NCI-H226 (cell line): ENCODE measurements at places on chromosomes 1 and 21.
A peak's percentile ranks its signal among the peaks of the same experiment; 100 is the strongest.

- DNase-seq, result no peak
Measured at GRCh38 chr1:198986442-198986841, 347.6 kb downstream of the PTPRC start.

DNA sequence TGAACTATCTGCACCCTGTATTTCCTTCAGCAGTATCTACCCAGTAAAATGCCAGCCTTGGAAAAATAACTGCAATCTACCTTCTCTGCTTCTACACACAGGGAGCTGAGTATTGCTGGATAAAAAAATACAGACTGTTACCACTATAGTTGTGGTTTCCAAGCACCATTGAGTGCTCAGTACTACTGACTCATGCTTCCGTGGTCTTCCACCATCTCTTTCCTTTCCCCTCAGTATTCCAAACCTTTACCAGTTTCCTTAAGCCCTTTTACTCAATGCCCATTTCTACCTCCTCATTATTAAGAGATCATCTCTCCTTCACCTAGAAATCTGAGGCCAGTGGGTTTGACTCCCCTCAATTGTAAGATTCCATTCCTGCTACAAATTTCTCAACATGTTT, 23.8 kb downstream of the GLMN start:
- DNase-seq, result peak; percentile 13

GRCh38 chr1:151972542-151973248, 21.0 kb downstream of the S100A10 start:
- peak; percentile 72 for DNase-seq

GRCh38 chr1:168617974-168618750, 41.8 kb downstream of the XCL1 start:
- DNase-seq, result no peak

DNA sequence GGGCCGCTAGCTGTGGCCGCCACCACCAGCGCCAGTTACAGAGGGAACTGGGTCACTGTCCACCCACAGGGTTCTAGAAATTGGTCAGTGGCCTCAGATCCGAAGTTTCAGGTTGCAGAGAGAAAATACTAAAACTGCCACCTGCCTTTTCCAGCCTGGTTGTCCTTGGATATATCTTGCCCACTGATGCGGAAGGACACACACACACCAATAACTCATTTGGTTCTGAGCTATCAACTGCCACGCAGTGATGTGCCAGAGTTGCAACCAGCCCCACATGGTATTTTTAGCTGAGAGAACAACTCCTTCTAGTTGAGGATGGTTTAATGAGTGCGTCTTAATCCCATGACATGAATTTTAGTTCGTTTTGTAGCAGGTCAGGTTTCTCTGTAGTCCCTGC, 68.1 kb downstream of the SH3BGR start:
- DNase-seq, result no peak

DNA sequence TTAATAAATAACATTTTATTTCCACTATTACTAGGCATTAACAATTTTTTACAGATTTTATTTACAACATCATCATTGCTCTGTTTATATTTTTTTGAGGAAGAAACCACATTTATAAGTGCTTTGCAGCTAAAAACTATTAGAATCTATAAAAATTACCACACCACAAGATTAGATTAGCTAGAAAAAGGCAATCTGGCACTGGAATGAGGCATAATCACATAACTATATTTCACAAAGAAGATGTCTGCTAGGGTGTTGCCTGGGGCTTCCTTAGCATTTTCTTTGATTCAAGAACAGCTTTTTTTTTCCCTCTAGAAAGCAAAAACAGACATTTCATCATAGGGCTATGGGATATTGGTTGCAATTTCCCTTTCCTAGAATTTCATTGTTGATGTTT, 2169.2 kb downstream of the MRPL39 start:
- no peak for DNase-seq

DNA sequence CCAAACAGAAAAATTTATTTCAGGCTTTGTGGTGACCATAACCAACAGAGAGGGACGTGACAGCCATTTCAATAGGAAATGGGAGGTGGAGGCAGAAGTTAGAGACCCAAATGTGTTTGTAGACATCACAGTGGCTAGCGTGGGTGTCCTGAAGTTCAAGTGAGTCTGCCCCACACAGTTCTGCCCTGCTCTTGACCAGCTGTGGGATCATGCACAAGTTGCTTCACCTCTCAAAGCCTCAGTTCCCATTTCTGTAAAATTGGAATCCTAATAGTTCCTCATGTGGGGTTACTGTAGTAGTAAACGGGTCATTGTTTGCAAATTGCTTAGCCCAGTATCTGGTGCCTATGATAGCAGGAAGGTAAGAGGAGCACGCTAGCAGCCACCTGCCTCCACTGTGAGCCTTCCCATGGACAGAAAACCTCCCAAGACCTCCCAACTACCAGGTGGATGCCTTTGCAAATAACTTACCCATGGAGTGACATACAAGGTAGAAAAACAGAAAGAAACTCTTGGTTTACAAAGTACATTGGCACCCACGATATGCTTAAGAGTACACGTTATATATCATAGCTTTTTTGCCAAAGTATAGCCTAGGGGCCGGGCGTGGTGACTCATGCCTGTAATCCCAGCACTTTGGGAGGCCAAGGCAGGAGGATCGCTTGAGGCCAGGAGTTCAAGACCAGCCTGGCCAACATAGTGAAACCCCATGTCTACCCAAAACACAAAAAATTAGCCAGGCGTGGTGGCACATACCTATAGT, 29.1 kb downstream of the FHAD1 start:
- no peak for DNase-seq

- no peak for DNase-seq
Measured at GRCh38 chr1:171138980-171139379, 46.1 kb upstream of the FMO2 start.

DNA sequence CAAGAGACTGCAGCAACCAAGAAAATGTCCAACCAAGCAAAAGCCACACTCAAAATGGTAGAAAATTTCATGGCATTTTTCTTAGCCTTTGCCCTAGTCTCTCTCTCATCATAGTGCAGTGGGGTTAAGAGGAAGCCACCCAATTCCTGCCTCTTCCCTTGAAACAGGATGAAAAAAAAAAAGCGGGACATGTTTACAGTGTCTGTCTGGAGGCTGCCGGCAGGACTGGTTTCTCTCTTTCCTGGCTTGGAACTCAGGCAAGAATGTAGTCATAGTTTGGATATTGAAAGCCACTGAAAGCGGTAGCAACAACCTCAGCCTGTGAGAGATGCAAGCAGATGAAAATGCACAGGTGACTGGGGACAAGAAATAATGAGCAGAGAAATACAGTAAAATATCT, 13.3 kb upstream of the TNFSF18 start:
- DNase-seq, result no peak

DNA sequence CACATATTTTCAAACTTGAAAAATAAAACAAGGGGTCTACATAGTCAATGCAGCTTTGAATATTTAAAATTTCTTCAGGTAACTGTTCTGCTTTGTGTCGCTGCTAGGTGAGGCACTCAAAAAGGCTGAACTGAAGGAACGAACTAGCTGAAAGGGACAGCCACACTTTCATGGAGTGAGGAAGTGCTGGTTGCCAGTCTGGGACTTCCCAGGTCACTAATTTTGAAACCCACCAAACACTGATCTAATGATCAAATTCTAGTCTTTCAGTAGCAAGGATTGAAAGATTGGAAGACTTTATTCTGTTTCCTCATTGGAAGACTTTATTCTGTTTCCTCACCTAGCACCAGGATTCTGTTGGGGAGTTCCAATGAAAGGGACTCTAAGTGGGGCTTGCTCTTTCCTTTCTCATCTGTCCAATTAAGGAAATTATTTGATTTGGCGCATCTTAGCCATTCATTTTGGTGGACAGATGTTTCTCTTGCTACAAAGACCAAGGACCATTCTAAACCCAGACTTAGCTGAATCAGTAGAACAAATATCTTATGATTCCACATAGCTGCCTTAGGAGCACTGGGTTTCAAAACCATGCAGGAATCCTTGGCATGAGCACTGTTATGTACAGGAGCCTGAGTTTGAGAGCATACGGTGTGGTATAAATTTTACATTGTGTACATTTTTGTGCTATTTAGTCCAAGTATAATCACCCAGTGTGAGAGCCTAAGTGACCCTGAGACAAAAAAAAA, 10.9 kb upstream of the ARID1A start:
- no peak for DNase-seq

DNA sequence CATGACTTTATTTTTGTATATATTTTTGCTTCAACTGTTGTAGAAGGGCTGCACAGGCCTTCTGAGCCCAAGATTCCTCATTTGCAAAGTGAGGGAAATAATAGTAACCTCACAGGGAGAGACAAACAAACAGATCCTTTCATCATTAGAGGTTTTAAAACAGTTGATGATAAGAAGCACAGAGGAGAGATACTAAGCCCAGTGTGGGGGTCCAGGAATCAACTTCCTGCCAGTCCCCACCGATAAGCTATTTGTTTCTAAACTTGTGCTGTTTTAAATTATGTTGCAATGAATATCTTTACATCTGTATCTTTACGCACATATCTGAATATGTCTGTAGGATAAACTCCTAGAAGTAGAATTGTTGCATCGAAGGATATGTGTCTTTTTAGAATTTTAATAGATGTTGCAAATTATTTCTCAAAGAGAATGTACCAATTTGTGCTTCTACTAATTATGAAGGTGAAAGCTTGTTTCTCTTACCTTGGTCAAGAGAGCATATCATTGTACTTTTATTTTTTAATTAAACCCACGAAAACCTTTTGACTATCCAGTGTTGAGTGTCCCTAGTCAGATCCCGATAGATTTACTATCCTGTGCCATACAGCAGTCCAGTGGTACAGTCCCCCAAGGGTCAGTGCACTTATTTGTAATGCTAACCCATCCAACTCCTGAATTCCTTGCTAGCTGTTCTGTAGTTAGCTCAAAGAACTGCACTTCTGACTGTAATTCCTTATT, 10.8 kb downstream of the FCRLB start:
- no peak for DNase-seq
